HuH-7 (cell line): ENCODE measurements at places on chromosomes 6 and 20.

GRCh38 chr6:144986271-144986670 is 701.1 kb downstream of the UTRN start:
- no peak for DNase-seq

- DNase-seq = no peak
Measured at GRCh38 chr6:113819169-113819830, 37.8 kb upstream of the MARCKS start.

- DNase-seq = no peak
Measured at GRCh38 chr6:3328145-3328544, 69.4 kb downstream of the PSMG4 start.

DNA sequence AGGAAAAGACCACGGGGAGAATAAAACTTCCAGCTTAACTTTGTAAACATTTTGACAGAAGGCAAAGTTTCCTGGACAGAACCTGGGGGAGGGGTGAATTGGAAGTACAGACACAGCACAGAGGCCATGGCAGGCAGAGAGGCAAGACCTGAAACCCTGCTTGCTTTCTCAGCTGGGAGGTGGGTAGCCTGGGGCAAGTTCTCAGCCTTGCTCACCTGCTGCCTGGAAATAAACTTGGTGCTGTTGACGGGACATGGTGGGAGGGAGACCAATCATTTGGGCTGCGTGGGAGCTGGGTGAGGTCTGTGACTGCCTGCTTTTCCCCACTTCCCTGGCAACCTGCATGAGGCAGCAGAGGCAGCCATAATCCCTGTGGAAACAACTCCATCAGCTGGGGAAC is 221.3 kb downstream of the MOXD1 start:
- DNase-seq = no peak

DNA sequence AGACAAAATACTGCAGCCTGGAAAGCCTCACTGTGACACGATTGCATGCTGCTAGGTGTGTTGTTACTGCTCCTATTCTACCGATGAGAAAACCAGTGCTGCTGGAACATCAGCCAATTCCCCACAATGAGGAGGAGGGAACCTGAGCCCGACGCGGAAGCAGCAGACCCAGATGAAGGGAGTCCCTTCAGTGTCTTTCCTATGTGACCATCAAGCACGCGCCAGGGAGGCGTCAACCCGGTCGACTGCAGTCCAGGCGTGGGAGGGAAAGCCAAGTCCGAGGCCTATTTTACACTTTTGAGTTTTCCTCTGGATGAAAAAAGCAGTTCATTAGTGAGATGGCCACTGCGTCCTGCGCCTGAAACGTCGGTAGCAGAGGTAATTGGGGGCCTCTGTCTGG is 63.3 kb downstream of the STK35 start:
- DNase-seq = no peak

GRCh38 chr20:24835195-24835594 is 113.9 kb upstream of the CST7 start:
- no peak for DNase-seq

DNA sequence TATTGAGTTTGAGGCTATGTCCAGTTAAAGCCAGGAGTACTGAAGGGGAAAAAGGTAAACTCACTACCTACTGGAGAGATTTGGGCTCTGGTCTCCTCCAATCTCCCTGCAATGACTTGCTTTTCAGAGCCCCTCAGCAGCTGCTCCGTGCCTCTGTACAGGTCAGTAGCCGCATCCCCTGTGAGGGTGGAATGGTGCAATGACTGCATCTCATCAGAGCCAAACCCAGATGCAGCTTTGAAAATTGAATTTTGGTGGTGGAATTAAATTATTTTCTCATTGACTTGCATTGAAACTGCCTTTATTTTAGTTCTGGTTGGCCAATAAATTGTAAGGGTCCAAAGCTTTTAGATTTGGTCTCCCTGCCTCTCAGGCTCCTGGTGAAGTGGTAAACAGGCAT is 166.7 kb downstream of the DLL1 start:
- no peak for DNase-seq

- no peak for DNase-seq
Measured at GRCh38 chr6:56947924-56948323, 7.0 kb upstream of the BEND6 start.

DNA sequence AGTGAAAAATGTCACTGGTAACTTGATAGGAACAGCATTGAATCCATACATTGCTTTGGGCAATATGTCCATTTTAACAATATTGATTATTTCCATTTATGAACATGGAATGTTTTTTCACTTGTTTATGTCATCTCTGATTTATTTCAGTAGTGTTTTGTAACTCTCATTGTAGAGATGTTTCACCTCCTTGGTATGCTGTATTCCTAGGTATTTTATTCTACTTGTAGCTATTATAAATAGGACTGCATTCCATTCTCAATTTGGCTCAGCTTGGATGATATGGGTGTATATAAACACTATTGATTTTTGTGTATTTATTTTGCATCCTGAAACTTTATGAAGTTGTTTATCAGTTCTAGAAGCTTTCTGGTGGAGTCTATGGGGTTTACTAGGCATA is 730.3 kb downstream of the DOK5 start:
- no peak for DNase-seq

GRCh38 chr6:6395581-6396197 is 75.2 kb upstream of the F13A1 start:
- no peak for DNase-seq

DNA sequence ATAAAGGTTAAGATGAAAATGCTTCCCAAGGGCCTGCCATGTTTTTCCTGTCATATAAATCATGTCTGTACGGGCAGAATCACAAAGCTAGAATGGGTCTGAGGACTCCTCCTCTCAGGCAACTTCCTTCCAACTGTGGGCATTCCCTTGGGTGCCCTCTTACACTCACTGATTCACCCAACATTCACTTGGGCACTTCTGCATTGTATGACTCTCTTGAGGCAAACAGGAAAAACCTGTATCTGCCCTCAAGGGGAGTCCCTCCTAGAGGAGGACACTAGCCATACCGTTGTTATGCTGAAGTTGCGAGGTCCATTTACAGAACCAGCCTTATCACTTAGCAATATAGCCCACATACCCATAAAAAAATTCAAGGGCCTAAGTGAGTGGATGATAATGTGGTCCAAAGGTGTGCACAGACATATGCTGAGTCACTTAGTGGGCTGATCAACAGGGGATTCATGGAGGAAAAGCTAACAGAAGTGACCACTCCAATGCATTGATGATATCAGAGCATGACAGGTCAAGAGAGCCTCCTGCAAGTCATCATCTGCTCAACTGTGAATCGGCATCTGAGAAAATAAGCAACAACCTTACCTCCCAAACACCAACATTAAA is 131.1 kb downstream of the ATXN1 start:
- DNase-seq = no peak

DNA sequence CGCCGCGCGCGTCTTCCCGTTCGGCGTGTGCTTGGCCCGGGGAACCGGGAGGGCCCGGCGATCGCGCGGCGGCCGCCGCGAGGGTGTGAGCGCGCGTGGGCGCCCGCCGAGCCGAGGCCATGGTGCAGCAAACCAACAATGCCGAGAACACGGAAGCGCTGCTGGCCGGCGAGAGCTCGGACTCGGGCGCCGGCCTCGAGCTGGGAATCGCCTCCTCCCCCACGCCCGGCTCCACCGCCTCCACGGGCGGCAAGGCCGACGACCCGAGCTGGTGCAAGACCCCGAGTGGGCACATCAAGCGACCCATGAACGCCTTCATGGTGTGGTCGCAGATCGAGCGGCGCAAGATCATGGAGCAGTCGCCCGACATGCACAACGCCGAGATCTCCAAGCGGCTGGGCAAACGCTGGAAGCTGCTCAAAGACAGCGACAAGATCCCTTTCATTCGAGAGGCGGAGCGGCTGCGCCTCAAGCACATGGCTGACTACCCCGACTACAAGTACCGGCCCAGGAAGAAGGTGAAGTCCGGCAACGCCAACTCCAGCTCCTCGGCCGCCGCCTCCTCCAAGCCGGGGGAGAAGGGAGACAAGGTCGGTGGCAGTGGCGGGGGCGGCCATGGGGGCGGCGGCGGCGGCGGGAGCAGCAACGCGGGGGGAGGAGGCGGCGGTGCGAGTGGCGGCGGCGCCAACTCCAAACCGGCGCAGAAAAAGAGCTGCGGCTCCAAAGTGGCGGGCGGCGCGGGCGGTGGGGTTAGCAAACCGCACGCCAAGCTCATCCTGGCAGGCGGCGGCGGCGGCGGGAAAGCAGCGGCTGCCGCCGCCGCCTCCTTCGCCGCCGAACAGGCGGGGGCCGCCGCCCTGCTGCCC is 1.1 kb downstream of the SOX4 start:
- DNase-seq = no peak

GRCh38 chr6:89146718-89147700 is 1.2 kb downstream of the PM20D2 start:
- DNase-seq = no peak

GRCh38 chr20:36951979-36952738 is 651 bp upstream of the SAMHD1 start:
- no peak for DNase-seq

- DNase-seq = no peak
Measured at GRCh38 chr20:31496761-31497295, 17.4 kb upstream of the HM13 start.

GRCh38 chr20:21232546-21233280 is 70.4 kb upstream of the XRN2 start:
- no peak for DNase-seq

GRCh38 chr20:63000958-63001357 is 5.8 kb downstream of the BHLHE23 start:
- DNase-seq = no peak

- DNase-seq = no peak
Measured at GRCh38 chr6:155970876-155971708, 515.5 kb upstream of the NOX3 start.

DNA sequence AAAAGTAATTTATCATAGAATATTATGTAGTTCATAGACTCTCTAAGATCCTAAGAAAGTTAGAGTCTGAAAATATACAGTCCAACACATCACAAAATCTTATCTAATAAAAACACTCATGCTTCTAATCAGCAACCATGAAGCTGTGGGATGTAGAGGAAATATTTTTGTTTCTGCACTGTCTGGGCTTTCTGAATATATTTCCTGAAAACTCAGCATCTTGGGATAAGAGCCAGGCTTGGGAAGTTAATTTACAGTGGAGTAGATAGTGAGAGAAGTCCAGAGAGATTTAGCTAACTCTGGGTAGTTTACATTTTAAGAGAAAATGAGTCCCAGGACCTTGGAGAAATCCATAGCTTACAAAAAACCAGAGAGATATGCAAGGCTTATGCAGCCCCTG is 150.4 kb upstream of the BMP5 start:
- DNase-seq = no peak

DNA sequence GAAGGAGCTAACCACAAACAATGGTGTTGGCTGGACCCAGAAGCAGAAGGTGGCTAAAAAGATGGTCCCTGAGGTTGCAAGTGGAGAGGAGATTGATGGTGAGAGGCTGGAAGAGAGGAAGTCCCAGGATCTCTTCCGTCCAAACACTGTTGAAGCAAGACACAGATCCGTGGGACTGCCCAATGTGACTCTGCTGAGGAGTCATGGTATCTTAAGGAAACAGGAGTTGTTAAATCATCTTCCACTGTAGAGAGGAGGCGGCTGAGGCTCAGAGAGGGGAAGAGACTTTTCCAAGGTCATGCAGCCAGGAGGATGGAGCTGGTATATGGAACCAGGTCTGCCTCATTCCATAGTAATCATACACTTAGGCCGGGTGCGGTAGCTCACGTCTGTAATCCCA is 4.1 kb upstream of the ZNF335 start:
- DNase-seq = no peak

- DNase-seq = no peak
Measured at GRCh38 chr6:142353690-142354089, 51.9 kb downstream of the ADGRG6 start.

DNA sequence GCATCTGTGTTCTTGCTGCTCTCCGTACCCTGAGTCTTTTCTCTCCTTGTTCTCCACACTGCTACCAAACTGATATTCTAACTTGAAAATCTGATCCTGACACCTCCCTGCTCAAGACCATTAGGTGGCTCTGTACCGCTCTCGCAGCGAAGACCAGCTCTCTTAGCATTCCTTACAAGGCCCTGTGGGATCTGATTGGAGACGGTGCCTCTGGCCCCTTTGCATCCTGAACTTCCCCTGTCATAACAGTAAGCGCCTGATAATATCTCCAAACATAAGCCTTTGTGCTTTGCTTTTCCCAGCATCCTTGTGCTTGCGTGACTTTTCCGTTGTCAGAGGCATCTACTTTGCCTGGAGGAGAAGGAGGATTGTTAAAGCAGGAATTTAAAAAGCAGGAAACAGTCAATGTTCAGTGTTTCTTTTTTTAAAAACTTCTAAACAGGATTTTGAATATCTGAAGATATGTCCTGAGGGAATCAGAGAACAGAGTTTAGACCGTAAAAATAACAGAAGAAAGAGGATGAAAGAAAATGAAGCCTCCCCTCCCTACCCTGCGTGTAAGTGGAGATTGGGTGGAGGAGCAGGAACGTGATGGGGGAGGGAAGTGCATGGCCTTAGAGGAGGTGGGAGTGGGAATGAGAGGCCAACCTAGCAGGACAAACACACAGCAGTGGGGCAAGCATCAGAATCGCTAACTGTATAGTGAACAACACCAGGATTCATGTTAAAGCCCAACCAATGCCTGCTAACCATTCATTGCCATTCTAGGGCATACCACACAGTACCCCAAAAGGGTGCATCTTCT is 89.2 kb upstream of the STMND1 start:
- DNase-seq = peak; percentile 9

DNA sequence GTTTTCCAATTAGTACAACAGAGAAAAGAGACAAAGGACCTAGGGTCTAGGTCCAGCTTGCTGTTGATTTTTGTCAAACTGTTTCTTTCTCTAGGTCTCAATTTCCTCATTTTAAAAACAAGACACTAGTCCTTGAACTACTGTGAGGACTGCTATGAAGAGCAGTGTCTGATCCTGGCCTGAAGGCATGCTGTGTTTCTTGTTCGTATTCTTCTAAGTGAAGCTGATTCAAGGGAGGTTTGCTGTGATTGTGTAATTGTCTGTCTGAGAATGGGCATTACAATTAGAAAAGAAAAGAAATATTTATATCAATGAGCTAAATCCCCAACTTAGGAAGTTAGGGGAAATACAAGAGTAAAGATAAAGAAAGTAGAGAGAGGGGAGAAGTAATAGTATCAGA is 228.2 kb upstream of the SUPT3H start:
- no peak for DNase-seq

GRCh38 chr20:51917886-51918535 is 115.7 kb upstream of the SALL4 start:
- no peak for DNase-seq

- no peak for DNase-seq
Measured at GRCh38 chr6:45454008-45454911, 76.5 kb upstream of the SUPT3H start.

- DNase-seq = no peak
Measured at GRCh38 chr6:42450477-42451332, 1.0 kb downstream of the TRERF1 start.

GRCh38 chr20:12152996-12153395 is 235.3 kb downstream of the BTBD3 start:
- no peak for DNase-seq
